GM12892 (cell line): ENCODE measurements at places on chromosomes 3 and 15.

- no peak for DNase-seq
Measured at GRCh38 chr3:82084824-82085223, 323.4 kb upstream of the GBE1 start.

DNA sequence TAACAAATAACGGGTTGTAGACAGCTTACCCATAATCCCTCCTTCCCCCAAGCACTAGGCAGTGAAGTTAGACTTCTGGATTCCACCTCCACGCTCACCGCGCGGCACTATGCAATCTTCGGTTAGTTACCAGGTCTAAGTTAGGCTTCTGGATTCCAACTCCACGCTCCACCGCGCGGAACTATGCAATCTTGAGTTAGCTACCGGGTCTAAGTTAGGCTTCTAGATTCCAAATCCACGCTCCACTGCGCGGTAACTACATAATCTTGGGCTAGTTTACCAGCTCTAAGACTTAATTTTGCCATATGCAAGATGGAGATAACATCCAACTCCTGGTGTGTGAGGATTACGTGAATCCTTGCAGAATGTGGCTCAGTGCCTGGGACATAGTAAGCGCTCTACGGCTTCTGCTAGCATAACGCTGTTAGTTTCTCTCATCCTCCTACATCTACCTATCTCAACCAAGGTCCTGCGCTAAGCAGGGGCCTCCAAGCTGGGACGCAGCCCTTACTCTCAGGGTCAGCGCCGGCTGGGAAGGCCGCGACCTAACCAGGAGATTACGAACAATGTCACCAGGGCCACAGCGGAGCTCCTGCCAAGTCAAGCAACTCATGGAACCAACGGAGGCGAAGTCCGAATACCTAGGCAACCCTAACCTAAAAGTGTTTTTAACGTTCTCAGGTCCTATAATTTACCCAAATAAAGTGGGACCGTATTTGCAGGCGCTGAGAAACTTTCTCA is 497 bp upstream of the RPLP1 start:
- no peak for DNase-seq

- DNase-seq = no peak
Measured at GRCh38 chr15:52567871-52568600, 794 bp downstream of the ARPP19 start.

GRCh38 chr3:71785532-71786216 is 726 bp upstream of the PROK2 start:
- no peak for DNase-seq

- no peak for DNase-seq
Measured at GRCh38 chr15:67575039-67575502, 32.6 kb downstream of the MAP2K5 start.

GRCh38 chr3:178271740-178272387 is 264.4 kb upstream of the KCNMB2 start:
- DNase-seq = no peak
